ENCODE measurements at places on chromosomes 4 and X. TPM values are rescaled to one million over a fixed set of nuclear protein-coding genes. Genes with fewer than 3 reads are reported as not detected.

DNA sequence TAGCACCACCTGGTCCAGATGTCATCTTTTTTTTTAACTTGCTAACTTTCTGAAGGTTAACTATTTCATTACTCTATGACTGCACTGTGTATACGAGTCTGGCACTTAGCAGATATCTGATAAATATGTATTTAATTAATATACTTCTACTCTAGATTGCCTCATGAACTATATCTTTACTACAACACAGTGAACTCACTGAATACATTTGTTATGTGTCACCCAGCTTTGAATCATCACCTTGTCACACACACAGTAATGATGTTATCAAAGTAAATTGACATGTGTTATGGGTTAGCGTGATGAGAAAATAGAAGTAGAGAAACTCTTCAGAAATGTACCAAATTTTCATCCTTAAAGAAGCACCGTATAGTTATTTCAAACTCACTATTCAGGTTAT lies 419.3 kb upstream of the ADGRL3 start:
- peak; percentile 50 for DNase-seq

DNA sequence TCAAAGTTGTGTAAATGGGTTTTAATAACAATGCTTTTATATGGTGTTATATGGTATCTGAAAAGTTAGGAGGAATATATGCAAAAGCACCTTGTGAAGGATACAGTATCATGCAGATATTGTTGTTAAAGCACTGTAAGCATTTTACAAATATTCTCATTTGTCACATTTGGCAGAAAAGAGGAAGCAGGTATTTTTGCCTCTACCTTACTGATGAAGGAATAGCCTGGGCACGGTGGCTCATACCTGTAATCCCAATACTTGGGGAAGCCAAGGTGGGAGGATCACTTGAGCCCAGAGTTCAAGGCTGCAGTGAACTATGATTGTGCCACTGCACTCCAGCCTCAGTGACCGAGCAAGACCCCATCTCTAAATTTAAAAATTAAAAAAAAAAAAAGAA lies 12.2 kb upstream of the GDPD2 start:
- no peak for DNase-seq

GRCh38 chr4:64893205-64893604 lies 484.0 kb upstream of the TECRL start:
- no peak for DNase-seq

- no peak for DNase-seq
These were observed 33.8 kb downstream of the UCHL1 start for GRCh38 chr4:41290479-41290878.

GRCh38 chr4:6121941-6122340 lies 78.4 kb downstream of the JAKMIP1 start:
- no peak for DNase-seq

DNA sequence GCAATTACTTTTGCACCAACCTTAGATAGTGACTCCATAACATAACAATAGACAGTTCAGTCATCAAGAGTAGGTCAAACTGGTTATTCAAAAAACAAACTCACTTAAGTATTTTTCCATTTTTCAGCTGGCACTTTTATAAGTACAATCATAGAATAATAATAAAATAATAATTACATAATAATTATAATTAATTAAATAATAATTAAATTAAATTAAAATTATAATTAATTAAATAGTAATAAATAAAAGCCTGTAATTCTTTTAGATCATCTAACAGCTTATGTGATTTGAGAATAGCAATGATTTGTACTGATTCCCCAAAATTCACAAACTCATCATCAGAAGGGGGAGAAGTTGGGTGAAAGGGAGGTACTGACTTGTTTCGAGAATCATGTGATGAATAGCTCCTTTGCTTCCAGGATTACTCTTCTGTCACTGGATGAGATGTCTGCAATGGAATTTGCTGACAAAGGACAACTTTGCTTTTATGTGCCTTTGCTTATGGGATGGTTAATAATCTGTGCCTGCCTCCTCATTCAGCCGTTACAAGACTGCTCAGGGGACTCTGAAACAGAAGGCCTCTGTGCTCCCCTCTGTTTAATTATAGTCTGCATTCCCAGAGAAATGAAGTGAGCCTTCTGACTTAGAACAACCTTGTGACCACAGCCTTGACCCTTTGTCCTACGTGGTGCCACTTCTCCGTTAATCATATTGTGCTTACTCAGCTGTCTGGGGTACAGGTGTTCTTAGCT lies 104.8 kb upstream of the ENPEP start:
- DNase-seq = no peak

DNA sequence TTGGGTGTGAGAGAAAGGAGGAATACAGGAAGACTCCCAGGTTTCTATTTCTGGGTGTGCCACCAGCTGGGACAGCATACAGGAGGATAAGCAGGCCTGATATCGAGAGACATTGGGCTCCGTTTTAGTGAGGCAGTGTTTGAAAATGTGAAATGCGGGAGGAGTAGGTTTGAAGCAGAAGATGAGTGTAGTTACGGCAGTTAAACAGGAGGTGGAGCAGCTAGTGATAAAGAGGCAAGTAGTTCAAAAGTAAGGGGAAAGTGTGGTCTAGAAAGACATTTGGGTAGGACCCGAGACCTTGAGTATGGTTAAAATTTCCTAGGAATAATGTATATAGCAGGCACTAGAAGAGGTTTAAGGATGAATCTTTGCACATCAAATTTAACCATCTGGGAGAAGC lies 42.4 kb downstream of the DCUN1D4 start:
- DNase-seq = peak; percentile 28

- peak; percentile 58 for DNase-seq
These were observed 33.9 kb downstream of the CASK start for GRCh38 chrX:41889317-41890025.

- DNase-seq = no peak
These were observed 59.1 kb downstream of the FAM184B start for GRCh38 chr4:17722356-17722700.

- DNase-seq = no peak
These were observed 1.3 kb downstream of the HS3ST1 start for GRCh38 chr4:11427121-11427996.

DNA sequence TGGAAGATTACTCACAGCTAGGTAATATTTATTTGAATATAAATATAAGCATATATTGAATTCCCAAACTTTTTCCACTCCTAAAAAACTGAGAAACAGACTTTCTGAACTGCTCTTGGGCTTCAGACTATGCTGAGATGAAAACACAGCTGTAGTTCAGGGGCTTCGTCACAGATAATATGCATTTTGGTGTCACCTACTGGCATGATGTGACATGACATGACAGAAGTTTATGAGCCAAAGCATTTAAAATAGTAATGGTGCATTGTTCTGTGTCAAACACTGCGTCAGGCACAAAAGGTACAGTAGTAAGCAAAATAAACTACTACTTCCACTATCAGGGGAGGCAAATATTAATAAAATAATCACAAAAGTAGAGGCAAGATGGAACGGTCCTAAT lies 171.3 kb downstream of the BTC start:
- peak; percentile 24 for DNase-seq

- DNase-seq = peak; percentile 93
These were observed 83.8 kb upstream of the MAML3 start for GRCh38 chr4:140237616-140238350.

- DNase-seq = no peak
These were observed 62.9 kb upstream of the SMAD1 start for GRCh38 chr4:145418739-145419138.

- DNase-seq = no peak
These were observed 147.3 kb downstream of the PCDH7 start for GRCh38 chr4:30867427-30867826.

GRCh38 chrX:149456476-149457245 lies 48.4 kb downstream of the IDS start:
- no peak for DNase-seq

- DNase-seq = no peak
These were observed 296.0 kb upstream of the SFRP2 start for GRCh38 chr4:154084864-154085263.

DNA sequence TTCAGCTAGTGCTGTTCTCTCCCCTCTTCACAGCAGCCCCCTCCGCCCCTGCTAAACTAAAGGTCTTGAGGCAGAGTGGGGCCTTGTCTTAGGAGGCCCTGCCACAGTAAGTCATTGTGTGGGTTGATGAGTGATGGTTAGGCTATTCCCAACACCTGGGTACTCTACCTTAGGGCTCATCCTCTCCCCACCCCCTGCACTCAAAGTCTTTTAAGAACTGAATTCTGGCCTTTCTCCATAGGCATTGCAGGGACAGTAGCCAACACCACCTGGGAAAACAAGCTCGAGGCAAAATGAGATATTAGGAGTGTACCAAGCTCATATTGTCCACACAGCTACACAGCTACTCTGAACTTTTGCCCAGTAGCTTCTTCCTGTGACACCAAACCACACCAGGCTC lies 42.5 kb downstream of the RAB40AL start:
- DNase-seq = no peak

DNA sequence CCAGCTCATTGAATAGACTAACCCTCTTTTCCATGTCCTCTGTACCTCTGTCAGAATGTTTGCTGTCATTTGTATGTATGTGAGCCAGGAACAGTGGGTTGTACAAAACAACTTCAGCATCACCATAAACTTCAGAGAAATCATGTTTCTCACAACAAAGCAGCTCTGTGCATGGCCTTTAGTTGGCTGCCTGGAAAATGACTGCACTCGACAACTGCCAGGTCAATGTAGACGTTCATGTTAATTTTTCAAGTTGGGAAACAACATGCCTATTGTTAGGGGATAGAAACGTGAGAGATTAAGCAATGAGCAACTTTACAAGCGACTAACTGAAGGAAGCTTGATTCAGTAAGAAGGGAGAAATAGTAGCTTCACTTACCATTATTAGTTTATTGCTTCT lies 17.9 kb upstream of the CXCL11 start:
- DNase-seq = no peak

DNA sequence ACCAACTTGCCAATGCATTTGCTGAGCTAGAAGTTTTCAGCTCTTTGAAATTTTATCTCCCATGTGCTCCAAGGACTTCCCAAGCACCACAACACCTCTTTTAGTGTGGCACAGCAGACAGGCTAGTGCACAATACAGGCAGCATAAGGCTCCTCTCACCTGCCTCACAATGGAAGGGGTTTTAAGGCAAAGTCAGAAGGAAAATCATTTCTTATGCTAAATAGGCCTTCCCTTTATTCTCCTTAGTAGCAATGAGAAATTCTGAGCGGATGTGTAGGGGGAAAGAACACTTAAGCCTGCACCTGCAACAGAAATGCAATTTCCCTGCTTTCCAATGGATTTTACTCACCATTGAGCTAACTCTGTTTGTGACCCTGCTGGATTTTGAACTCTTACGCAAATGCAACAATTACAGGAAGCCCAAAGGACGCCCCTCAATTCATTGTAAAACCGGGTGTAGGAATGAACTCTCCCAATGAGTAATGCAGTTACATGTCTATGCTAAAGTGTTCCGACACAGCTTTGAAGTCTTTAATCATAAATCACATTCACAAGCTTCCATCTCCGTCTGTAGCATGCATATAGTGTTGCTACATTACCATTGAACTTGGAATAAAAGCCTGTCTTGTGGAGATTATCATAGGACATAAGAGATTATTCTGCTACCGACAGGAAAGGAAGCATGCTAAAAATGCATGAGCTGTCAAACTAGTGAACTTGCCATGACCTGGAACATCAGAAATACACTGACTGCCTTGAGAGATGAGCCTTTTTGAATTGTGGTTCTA lies 1084.9 kb downstream of the RPA4 start:
- no peak for DNase-seq

TMPRSS11B gene
- not detected for total RNA-seq

PF4V1 gene
- total RNA-seq = not detected

WDR17 gene
- total RNA-seq = 0.83 TPM

CXCR3 gene
- total RNA-seq = not detected

RPS6KA6 gene
- 6.8 TPM for total RNA-seq

S100G gene
- not detected for total RNA-seq

All from IMR-90 (cell line).